ENCODE measurements at places on chromosomes 6 and 20.

DNA sequence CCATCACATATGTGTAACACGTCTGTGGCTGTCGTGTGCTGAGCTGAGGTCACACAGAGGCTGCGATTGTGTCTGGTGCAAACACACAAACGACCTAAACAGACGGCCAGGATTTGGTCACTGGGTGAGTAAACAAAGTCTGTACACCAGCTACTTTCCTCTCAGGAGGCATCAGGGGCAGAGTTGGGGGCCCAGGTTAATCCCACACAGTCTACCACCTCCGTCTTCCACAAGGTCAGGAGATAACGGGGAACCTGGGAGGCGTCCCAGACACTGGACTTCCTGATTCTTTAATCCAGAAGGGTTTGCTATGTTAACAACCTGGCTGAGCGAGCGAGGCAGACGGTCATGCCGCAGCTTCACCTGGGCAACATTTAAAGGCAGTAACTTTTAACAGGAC is 1.5 kb downstream of the DACT2 start:
- no peak overlapping the region for H3K27ac ChIP-seq
- no peaks in the 10 kb centered on the region for H3K4me1 ChIP-seq
- DNase-seq: no peak
- peaks cover 37% of the 10 kb centered on the region for H3K27me3 ChIP-seq
- no peaks in the 10 kb centered on the region for H3K36me3 ChIP-seq

- peaks cover 20% of the 10 kb centered on the region for H3K27me3 ChIP-seq
- H3K36me3 ChIP-seq: no peaks in the 10 kb centered on the region
- H3K4me3 ChIP-seq: no peak overlapping the region
- no peak for DNase-seq
- no peak overlapping the region for H3K27ac ChIP-seq
These were observed 121.6 kb upstream of the RALGAPA2 start for GRCh38 chr20:20834008-20834407.

DNA sequence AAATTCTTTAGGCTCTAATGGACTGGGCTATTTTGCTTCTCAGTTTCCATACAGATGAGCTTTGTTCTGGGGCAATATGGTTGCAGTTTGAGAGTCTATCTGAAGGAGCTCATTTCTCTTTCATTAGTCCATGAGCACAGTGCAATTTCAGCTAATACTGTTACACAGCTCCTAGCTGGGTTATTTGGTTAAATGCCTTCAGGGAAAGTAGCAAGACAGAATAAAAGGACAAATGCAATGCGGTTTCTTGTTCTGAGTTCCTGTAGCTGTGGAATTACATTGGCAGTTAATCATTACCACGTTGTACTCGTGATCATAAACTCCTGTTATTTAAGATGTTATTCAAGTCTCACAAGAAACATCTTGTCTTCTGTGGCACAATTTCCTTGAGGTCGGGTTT is 127.7 kb downstream of the BFSP1 start:
- no peak for DNase-seq
- H3K36me3 ChIP-seq: no peaks in the 10 kb centered on the region
- H3K4me3 ChIP-seq: no peak overlapping the region
- H3K27ac ChIP-seq: no peak overlapping the region
- peaks cover 51% of the 10 kb centered on the region for H3K27me3 ChIP-seq

- DNase-seq: no peak
- H3K27ac ChIP-seq: no peak overlapping the region
- no peaks in the 10 kb centered on the region for H3K4me1 ChIP-seq
- H3K36me3 ChIP-seq: peaks cover 21% of the 10 kb centered on the region
These were observed 13.6 kb downstream of the ITPA start for GRCh38 chr20:3222635-3223600.

DNA sequence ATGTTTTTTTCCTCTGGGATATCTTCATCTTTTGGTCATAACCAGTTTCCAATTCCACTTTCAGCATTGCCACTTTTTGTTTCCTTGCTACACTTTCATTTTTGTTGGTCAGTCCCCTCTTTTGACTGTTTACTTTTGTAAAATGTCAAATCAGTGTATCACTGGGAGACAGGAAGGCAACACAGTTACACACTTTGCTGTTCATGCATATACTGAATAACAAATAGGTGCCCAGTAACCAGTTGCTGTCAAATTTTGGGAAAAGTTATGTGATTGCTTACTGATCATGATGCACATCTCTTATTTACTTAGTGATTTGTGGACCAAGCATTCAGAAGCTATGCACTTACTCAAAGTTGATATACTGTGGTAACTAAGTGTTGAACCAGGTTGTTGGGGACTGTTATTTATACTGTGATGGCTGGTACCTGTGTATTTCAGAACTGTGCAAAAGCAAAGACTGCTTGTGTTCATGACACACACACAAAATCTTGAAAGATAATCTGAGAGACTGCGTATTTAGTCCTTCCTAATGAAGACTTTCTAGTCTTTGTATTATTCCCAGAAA is 41.0 kb downstream of the ZNF292 start:
- H3K27ac ChIP-seq: no peak overlapping the region
- H3K27me3 ChIP-seq: no peaks in the 10 kb centered on the region
- peaks cover 13% of the 10 kb centered on the region for H3K36me3 ChIP-seq

- H3K27ac ChIP-seq: no peak overlapping the region
- H3K4me3 ChIP-seq: no peak overlapping the region
- peaks cover 6% of the 10 kb centered on the region for H3K4me1 ChIP-seq
- no peaks in the 10 kb centered on the region for H3K36me3 ChIP-seq
- peak; percentile 42 for DNase-seq
These were observed 38.2 kb downstream of the KIAA1755 start for GRCh38 chr20:38222231-38222922.

- no peaks in the 10 kb centered on the region for H3K27me3 ChIP-seq
- H3K4me3 ChIP-seq: no peak overlapping the region
- H3K36me3 ChIP-seq: peaks cover 7% of the 10 kb centered on the region
- H3K27ac ChIP-seq: peak overlapping the region; percentile 11
These were observed 81.8 kb downstream of the KIF16B start for GRCh38 chr20:16491294-16491905.

DNA sequence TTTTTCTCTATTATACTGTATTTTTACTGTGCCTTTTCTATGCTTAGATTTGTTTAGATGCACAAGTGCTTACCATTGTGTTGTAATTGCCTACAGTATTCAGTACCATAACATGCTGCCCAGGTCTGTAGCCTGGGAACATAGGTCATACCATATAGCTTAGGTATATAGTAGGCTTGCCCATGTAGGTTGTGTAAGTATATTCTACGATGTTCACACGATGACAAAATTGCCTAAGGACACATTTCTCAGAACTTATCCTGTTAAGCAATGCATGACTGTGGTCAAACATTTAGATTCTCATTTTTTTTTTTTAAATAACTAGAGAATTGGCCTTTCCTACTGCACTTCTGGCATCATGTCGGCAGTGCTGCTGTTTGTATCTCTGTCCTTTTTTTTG is 253.7 kb upstream of the SUPT3H start:
- no peak overlapping the region for H3K27ac ChIP-seq
- no peak for DNase-seq
- H3K4me3 ChIP-seq: no peak overlapping the region

DNA sequence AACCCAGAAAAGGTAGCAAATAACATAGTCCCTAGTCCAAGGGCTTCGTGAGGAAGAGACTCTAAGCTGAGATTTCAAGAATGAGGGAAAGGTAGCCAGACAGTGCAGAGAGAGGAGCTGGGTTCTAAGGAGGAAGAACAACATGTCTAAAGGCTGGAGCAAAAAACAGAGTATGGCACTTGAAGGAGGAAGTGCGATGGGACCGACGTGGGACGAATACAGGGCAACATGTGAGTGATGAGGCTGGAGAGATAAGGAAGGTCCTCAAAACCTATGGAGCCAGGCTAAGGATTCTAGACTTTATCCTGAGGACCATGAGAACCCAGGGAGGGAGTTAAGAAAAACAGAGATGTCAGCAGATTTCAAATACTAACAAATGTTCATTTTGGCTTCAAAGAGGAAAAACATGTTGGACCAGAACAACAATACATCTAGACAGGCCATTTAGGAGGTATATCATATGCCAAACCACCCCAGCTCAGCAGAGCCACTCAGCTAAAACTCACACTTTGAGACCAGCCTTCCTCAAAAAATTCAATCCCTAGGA is 17.5 kb downstream of the ATXN1 start:
- peaks cover 38% of the 10 kb centered on the region for H3K36me3 ChIP-seq
- peak overlapping the region; percentile 56 for H3K27ac ChIP-seq
- peaks cover 80% of the 10 kb centered on the region for H3K4me1 ChIP-seq
- H3K27me3 ChIP-seq: no peaks in the 10 kb centered on the region
- H3K4me3 ChIP-seq: peak overlapping the region; percentile 16
- DNase-seq: no peak

DNA sequence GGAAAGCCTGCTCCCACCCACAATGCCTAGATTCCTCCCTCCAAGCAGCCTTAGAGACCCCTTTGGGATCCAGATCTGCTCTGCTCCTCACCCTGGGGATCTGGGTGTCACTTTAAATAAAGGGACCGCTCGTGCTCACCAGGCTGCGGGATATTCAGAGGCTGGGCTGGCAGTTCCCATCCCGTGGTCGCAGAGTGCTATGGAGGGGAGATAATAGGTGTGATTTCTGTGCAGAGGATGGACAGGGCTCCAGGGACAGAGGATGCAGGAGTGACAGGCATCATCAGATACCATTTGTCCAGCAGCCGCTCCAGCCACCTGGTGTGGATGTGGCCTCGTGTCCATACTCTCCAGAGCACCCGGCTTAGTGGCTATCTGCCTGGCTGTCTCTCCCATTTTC is 415.9 kb upstream of the SULF2 start:
- no peaks in the 10 kb centered on the region for H3K36me3 ChIP-seq
- no peak overlapping the region for H3K27ac ChIP-seq
- no peak for DNase-seq
- H3K4me3 ChIP-seq: no peak overlapping the region

GRCh38 chr6:10146715-10147451 is 268.0 kb downstream of the TFAP2A start:
- H3K27ac ChIP-seq: no peak overlapping the region
- H3K4me1 ChIP-seq: no peaks in the 10 kb centered on the region
- no peaks in the 10 kb centered on the region for H3K36me3 ChIP-seq
- DNase-seq: no peak
- H3K27me3 ChIP-seq: no peaks in the 10 kb centered on the region

DNA sequence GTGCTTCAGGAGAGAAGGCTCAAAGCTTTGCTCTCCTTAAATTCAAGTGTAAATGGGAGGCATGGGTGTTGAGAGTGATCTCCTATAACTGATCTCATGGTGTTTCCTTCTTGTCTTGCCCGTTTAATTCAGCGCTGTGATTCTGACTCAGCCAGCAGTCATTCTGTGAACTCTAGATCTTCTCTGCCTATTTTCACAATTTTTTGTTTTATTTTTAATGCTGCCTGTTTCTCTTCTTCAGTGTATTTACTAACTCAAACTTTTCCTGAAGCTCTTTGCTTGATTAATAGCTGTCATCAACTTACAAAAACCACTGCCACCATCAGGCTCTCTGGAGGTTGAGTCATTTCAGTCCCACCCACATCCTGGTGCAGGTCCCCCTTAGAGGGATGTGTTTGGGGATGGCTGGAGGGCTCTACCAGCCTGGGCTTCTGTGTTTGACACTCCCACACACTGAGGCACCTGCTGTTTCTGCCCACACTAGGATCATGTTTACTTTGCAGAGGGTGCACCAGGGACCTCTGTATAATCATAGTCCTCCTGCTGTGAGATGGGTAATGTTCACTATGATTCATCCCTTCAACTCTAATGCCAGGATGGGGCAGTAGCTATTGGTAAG is 94.0 kb downstream of the SHLD1 start:
- H3K4me1 ChIP-seq: peaks cover 18% of the 10 kb centered on the region
- DNase-seq: no peak
- peaks cover 6% of the 10 kb centered on the region for H3K36me3 ChIP-seq
- peak overlapping the region; percentile 84 for H3K27ac ChIP-seq
- no peaks in the 10 kb centered on the region for H3K27me3 ChIP-seq
- H3K4me3 ChIP-seq: peak overlapping the region; percentile 45

GRCh38 chr6:83546636-83547035 is 34.3 kb downstream of the PRSS35 start:
- peak; percentile 3 for DNase-seq
- H3K27me3 ChIP-seq: peaks cover 8% of the 10 kb centered on the region
- H3K4me3 ChIP-seq: no peak overlapping the region
- H3K36me3 ChIP-seq: no peaks in the 10 kb centered on the region
- no peak overlapping the region for H3K27ac ChIP-seq

GRCh38 chr6:136410201-136411024 is 120.8 kb upstream of the BCLAF1 start:
- no peak overlapping the region for H3K27ac ChIP-seq
- DNase-seq: no peak
- peaks cover 2% of the 10 kb centered on the region for H3K36me3 ChIP-seq
- H3K4me3 ChIP-seq: no peak overlapping the region
- peaks cover 19% of the 10 kb centered on the region for H3K27me3 ChIP-seq
- H3K4me1 ChIP-seq: no peaks in the 10 kb centered on the region

DNA sequence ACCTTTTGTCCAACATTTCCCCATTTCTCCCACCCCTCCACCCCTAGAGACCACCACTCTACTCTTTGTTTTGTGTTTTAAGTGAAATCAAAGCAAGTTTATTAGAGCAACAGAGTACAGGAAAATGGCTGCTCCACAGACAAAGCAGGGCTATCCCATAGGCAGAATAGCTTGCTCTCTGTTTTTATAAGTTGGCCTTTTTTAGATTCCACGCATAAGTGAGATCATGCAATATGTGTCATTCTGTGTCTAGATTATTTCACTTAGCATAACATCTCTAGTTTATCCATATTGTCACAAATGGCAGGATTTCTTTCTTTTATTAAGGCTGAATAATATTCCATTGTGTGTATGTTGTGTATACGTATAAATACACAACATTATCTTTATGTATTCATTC is 30.1 kb upstream of the SMLR1 start:
- no peak for DNase-seq
- H3K27ac ChIP-seq: no peak overlapping the region
- peaks cover 3% of the 10 kb centered on the region for H3K4me1 ChIP-seq
- no peaks in the 10 kb centered on the region for H3K27me3 ChIP-seq
- no peak overlapping the region for H3K4me3 ChIP-seq
- H3K36me3 ChIP-seq: no peaks in the 10 kb centered on the region

DNA sequence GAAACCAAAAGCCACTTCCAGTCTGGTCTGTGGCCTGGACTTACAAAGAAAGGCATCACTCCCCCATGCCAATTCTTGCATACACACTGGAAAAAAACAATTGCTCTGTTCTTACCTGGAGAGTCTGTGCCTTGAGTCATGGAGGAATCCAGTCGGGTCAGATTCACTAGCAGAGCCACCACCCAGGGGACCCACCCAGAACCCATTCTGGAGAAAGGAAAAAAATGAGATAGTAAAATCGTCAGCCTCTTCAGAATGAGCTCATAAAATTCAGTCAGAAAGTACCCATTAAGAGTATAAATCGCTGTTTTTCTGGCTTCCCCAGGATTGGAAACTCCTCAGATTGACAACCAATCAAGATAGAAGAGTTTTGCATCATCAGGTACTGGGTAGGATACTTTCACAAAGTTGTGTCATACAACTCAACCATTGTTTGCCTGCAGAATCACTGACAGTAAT is at the start of gene HLA-DOB:
HLA-DOB (minus strand) TSS at position 257 of the 459 bp plus-strand sequence; CDS start at position 206, 51 bp downstream.
- no peaks in the 10 kb centered on the region for H3K27me3 ChIP-seq
- H3K4me1 ChIP-seq: no peaks in the 10 kb centered on the region
- no peaks in the 10 kb centered on the region for H3K36me3 ChIP-seq
- no peak within 1 kb of the TSS for H3K27ac ChIP-seq

GRCh38 chr6:16576451-16577368 is 184.6 kb downstream of the ATXN1 start:
- H3K4me3 ChIP-seq: no peak overlapping the region
- H3K27me3 ChIP-seq: no peaks in the 10 kb centered on the region
- no peak overlapping the region for H3K27ac ChIP-seq

- no peak overlapping the region for H3K4me3 ChIP-seq
- DNase-seq: no peak
- no peaks in the 10 kb centered on the region for H3K27me3 ChIP-seq
- H3K36me3 ChIP-seq: peaks cover 4% of the 10 kb centered on the region
These were observed 58.0 kb downstream of the ZNF292 start for GRCh38 chr6:87213364-87213763.

Data from effector memory CD8-positive, alpha-beta T cell (primary cell).